ENCODE measurements at places on chromosomes 4 and X. TPM values are rescaled to one million over a fixed set of nuclear protein-coding genes. Genes with fewer than 3 reads are reported as not detected.

APLN gene
- polyA plus RNA-seq = 1.1 TPM

MAGEB10 gene
- not detected for polyA plus RNA-seq

BEND2 gene
- 0.06 TPM for polyA plus RNA-seq

F11 gene
- polyA plus RNA-seq = not detected

PHOX2B gene
- not detected for polyA plus RNA-seq

HTR2C gene
- polyA plus RNA-seq = not detected

GJB1 gene
- 18.4 TPM for polyA plus RNA-seq

GATA1 gene
- not detected for polyA plus RNA-seq

DNA sequence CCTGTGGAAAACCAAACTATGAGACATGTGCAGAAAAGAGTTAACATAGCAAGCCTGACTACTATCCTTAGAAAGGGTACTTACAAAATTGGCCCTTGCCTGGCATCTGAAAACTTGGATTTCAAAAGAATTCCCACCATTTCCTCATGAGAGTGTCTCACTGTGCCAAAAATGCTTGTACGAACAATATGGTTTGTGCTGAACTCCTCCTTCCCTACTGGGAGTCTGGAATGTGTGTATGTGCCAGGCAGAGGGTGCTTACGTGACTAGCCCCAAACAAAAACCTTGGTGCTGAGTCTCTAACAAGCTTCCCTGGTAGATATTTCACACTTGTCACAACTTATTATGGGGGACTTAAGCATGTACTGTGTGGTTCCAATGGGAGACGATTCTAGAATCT lies 81.7 kb upstream of the GIMD1 start:
- no peak overlapping the region for H3K4me3 ChIP-seq
- no peak overlapping the region for H3K27ac ChIP-seq
- no peaks in the 10 kb centered on the region for H3K36me3 ChIP-seq
- H3K27me3 ChIP-seq = no peaks in the 10 kb centered on the region
- no peaks in the 10 kb centered on the region for H3K4me1 ChIP-seq

GRCh38 chr4:122898370-122899150 lies 23.8 kb downstream of the NUDT6 start:
- H3K36me3 ChIP-seq = no peaks in the 10 kb centered on the region
- peak; percentile 12 for DNase-seq
- peaks cover 18% of the 10 kb centered on the region for H3K4me1 ChIP-seq
- H3K27me3 ChIP-seq = no peaks in the 10 kb centered on the region

DNA sequence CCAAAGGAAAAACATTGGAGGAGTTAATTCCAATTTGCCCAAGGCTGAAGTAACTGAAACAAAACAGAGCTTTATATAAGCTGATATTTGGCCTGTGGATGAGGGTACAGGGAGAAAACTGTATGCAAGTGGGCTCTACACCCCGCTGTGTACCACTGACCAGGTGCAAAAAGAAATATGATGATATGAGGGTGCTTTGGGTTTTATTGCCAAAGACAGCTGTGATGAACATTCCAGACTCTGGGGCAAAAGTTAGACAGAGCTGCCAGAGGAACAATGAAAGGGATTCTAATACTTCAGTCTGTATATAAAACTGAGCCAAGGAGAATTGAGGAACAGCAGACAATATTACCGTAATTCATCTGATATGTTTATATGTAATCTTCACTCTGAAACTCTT lies 117.4 kb downstream of the MID1 start:
- no peaks in the 10 kb centered on the region for H3K4me1 ChIP-seq
- H3K27ac ChIP-seq = no peak overlapping the region
- H3K36me3 ChIP-seq = no peaks in the 10 kb centered on the region
- no peak for DNase-seq
- H3K27me3 ChIP-seq = no peaks in the 10 kb centered on the region

DNA sequence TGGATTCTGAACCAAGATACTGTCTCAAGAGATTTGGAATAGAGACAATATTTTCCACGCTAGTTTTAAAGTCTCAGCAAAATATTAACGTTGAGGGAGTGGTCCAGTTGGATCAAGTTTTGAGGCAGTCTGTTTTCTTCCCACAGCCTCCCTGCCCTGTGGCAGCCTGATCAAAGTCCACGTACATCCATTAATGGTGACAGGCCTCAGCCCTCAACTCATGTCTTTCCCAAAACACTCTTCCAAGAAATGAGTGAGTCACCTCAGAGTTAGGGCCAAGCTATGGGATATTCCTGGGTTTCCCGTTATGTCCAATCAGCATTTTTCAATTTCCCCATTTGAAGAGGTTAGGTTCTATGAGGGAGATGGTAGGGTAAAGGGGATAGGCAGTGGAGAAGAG lies 28.5 kb downstream of the EGFL6 start:
- no peak overlapping the region for H3K27ac ChIP-seq
- H3K27me3 ChIP-seq = no peaks in the 10 kb centered on the region
- H3K4me3 ChIP-seq = no peak overlapping the region
- no peaks in the 10 kb centered on the region for H3K4me1 ChIP-seq
- no peaks in the 10 kb centered on the region for H3K36me3 ChIP-seq

DNA sequence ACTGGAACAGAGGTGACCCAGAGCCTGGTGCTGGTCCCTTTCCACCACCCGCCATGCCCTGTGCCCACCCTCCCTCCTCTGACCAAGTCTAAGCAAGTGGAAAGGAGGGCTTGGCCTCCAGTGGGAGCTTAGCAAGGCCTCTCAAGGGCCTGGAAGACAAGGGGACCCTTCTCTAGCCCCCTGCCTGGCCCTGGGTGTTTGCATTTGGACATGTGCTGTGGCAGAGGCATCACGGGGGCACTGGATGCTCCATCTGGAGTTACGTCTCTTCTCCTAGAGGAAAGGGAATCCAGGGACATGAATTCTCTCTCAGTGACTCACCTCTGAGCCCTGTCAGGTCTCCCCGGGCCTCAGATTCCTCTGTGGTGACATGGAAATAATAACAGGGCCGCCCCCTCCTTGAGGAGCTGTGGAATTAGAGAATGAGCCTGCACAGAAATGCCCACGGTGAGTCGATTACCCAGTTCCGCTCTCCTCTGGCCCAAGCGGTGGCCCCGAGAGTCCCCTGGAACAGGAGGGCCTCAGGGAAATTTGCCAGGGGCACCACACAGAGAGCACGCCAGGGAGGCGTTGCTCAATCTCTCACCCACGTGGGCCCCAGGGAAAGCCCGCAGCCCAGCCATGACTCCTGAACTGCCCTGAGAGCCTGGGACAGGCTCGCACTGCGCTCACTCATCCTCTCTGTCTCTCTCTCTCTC lies 189.6 kb downstream of the BCOR start:
- peak overlapping the region; percentile 20 for H3K27ac ChIP-seq
- no peaks in the 10 kb centered on the region for H3K4me1 ChIP-seq
- H3K36me3 ChIP-seq = no peaks in the 10 kb centered on the region

DNA sequence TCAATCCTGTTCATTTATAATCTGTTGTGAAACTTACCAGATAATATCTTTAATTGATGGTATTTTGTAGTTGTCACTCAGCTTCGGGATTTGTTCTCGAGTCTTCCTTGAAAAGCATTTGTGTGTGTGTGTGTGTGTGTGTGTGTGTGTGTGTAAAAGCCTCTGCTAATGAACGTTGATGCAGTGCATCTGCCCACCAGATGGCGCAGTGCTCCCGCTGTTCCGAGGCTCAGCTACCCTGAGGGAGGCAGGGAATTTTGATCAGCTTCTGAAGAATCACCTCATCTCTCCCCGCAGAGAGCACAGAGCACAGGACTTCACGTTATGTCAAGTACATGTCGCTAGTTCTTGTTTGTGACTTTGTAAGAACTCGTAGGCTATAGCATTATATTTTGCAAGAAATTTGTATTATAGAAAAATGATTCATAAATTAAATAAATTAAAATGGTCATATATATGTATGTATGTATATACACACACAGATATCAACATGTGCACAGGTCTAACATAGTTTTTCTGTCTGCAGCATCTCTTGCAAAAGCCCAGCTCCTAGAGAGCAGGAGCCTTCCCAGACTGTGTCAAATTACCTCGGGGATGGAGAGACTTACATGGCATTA lies 316.7 kb upstream of the IGFBP7 start:
- peaks cover 9% of the 10 kb centered on the region for H3K4me1 ChIP-seq
- no peaks in the 10 kb centered on the region for H3K36me3 ChIP-seq
- no peaks in the 10 kb centered on the region for H3K27me3 ChIP-seq

DNA sequence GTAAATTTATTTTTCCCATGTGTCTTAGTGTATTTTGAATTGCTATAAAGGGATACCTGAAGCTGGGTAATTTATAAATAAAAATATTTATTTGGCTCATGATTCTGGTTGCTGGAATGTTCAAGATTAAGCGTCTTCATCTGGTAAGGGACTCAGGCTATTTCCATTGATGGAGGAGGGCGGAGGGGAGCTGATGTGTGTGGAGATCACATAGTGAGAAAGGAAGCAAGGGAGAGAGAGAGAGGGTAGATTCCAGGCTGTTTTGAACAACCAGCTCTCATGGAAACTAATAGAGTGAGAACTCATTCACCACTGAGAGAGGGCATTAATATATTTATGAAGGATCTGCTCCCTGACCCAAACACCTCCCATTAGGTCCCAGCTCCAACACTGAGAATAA lies 39.6 kb upstream of the ADGRL3 start:
- H3K27ac ChIP-seq = no peak overlapping the region
- no peak for DNase-seq
- no peaks in the 10 kb centered on the region for H3K27me3 ChIP-seq
- no peaks in the 10 kb centered on the region for H3K4me1 ChIP-seq
- no peak overlapping the region for H3K4me3 ChIP-seq
- H3K36me3 ChIP-seq = no peaks in the 10 kb centered on the region

GRCh38 chr4:118730683-118731082 lies 45.5 kb downstream of the METTL14 start:
- no peaks in the 10 kb centered on the region for H3K4me1 ChIP-seq
- no peak for DNase-seq
- H3K4me3 ChIP-seq = no peak overlapping the region
- H3K36me3 ChIP-seq = peaks cover 97% of the 10 kb centered on the region
- H3K27me3 ChIP-seq = no peaks in the 10 kb centered on the region
- no peak overlapping the region for H3K27ac ChIP-seq

GRCh38 chrX:20066968-20067708 lies 49.6 kb downstream of the MAP7D2 start:
- no peaks in the 10 kb centered on the region for H3K36me3 ChIP-seq
- peak overlapping the region; percentile 1 for H3K27ac ChIP-seq
- no peaks in the 10 kb centered on the region for H3K27me3 ChIP-seq
- H3K4me3 ChIP-seq = no peak overlapping the region
- DNase-seq = peak; percentile 73

DNA sequence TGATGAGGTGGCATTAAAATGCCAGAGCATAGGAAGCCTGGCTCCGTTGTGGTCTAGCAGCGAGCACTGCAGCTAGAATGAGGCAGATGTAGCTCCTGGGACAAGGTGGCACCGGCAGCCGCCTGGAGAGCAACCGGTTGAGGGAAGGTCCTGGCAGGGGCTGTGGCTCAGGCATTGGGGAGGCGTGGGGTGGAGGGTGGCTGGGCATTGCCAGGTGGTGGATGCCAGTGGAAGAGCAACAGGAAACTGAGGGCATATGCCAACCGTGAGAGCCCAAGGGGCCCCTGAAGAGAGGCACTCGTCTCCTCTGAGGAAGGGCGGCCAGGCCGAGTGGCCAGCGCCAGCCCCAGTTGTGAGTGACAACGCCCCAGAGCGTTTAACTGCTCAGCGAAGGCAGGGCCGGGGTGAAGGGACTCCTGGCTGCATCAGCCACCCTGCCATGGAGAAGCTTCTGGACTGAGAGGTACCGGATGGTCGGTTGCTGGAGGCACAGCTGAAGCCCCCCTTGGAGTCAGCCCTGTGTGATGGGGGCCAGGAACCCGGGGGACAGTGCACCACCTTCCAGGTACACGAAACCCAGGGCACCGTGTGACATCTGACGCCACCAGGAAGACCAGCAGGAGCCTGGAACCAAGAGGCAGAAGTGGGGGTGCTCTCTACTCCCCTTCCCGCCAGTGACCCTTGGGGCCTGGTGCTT lies 13.2 kb upstream of the PDE6B start:
- H3K27ac ChIP-seq = no peak overlapping the region
- peaks cover 58% of the 10 kb centered on the region for H3K27me3 ChIP-seq
- no peaks in the 10 kb centered on the region for H3K4me1 ChIP-seq
- DNase-seq = no peak
- H3K36me3 ChIP-seq = no peaks in the 10 kb centered on the region
- no peak overlapping the region for H3K4me3 ChIP-seq
